ENCODE measurements at places on chromosomes 3 and 15.

DNA sequence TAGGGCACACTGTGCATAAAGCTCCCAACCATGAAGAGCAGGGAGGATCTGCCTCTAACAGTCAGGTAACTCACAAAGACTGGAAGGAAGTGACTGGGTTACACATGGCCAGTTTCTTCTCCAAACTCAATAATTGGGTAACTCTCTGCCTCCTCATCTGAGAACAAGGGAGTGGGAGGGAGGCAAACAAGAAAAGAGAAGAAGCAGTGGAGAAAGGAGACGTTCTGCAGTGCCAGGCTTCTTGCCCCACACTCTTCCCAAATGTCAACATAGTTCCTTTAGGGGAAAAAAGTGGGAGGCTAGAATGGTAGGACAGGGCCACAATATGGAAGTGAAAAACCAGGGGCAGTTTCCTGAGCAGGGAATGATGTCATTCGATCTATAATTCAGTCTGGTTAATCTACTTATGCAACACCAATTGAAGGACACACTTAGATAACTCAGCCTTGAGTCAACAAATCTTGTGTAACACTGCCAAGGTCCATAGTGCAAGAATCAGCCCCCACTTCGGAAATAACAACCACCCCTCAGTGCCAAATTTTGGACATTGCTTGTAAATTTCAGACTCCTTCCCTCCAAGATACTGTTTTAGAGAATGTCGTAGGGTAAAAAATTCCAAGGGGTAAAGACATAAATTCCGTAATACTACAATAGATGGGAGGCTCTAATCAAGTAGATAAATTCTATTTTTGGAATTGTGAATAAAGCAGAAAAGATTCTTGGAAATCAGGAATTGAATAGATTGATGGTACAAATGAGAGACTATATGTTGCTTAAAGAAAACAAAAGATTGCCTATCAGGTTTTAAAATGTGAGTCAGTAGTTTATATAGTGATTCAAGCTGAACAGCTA is 143.0 kb downstream of the LPP start:
- no peak for DNase-seq

DNA sequence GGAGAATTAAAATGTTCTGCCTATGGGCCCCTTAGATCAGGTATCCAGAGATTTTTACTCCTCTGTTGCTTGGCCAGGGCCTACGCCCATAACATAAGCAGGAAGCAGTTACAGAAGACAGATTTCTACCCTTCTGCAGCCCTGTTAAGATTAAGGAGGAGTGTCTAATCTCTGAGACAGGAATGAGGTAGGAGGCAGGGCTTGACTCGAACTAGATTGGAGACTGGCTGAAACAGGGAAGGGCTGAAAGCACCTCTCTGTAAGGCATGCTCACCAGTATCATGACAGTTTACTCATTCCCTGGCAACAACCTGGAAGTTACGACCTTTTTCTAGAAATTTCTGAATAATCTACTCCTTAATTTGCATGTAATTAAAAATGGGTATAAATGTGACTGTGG is 16.7 kb downstream of the PLA2G4D start:
- DNase-seq, result no peak

GRCh38 chr3:40453933-40454332 is 3.2 kb upstream of the RPL14 start:
- DNase-seq, result no peak

- DNase-seq, result peak; percentile 72
Measured at GRCh38 chr15:40769274-40770146, at the start of gene C15orf62. C15orf62 (plus strand) TSS chr15:40769980; CDS start chr15:40770496, 516 bp downstream.

DNA sequence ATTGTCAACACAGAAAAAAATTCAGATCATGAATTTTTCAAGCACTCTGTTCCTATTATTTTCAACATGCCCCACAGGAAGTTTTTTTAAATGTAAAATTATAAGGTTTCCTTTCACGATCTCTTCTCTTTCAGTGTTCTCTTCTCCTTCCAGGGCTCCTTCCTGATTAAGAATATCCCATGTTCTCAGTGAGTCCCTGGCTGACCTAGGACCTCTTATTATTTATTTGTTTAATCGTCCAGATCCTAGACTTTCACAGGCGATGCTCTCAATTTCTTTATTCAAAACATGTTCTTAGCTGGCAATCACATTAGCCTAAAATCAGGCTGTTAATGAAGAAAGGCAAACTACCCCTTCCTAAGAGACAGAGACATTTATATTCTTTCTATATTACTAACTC is 124.3 kb downstream of the ABI3BP start:
- no peak for DNase-seq

DNA sequence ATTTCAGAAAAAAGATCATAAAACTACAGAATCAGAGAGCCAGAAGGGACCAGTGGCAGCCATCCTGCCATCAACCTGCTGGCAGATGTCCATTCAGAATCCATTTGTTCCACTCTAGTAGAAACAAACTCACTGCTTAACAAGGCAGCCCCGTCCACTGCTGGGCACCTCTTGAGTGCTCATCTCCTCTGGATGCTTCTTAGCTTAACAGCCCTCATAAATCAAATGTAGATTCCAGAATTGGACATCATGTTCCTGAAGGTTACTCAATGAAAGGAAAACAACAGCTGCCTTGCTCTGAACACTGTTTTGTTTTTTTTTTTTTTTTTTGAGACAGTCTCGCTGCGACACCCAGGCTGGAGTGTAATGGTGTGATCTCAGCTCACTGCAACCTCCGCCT is 37.3 kb downstream of the ABCC5 start:
- no peak for DNase-seq

DNA sequence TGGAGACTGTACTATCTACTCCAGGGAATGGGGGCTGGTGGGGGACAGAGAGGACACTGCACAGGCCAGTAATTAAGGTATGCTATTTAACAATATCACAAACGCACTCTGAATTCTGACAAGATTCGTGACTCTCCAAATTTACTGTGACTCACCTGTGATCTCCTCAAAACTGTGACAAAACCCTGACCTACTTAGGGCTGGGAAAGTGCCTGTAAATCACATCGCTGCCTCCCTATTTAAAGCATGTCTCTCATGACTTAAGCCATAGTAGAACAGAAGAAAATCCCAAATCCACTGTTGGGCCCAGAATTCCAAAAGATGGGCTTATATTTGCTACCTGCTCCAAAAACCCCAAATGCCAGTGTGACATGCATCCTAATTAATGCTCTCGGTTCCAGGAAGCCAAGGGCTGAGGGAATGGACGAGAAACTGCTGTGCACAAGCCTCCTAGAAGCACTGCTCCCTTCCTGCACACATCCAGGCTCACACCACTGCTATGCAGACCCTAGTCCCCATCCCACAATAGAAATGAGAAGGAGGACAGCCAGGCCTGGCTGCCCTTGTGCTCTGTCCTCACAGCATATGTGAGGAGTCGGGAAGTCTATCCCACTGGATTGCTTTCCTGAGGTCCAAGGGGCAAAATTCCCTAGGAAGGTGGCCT is 187.7 kb upstream of the CHRNA7 start:
- DNase-seq, result no peak

GRCh38 chr3:62242831-62243509 is 130.4 kb downstream of the FEZF2 start:
- DNase-seq, result no peak

DNA sequence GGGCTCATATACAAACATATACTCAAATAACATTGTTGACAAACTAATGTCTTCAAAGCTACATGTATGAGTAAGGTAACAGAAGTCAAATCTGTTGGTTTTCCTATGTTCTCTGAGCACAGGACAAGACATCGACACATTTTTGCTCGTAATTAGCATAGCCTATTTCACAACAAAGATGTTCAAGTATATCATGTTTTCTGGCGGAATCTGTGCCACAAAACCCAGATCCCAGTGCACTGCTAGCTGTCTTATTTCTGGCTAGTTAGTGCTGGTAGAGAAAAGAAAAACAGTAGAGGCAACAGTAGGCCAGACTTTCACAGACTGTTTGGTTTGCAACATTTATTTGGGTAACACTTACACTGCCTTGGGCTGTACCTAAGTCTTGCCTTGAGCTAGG is 51.2 kb downstream of the RUBCN start:
- no peak for DNase-seq

GRCh38 chr3:170307671-170308405 is 49.7 kb upstream of the SKIL start:
- DNase-seq, result no peak

- DNase-seq, result no peak
Measured at GRCh38 chr3:194517333-194517732, 30.5 kb upstream of the ATP13A3 start.
